GOT3 (cell line): ENCODE measurements at places on chromosomes 5 and 9.

GRCh38 chr9:96510258-96510657 lies 60.3 kb downstream of the HABP4 start:
- no peak for DNase-seq

DNA sequence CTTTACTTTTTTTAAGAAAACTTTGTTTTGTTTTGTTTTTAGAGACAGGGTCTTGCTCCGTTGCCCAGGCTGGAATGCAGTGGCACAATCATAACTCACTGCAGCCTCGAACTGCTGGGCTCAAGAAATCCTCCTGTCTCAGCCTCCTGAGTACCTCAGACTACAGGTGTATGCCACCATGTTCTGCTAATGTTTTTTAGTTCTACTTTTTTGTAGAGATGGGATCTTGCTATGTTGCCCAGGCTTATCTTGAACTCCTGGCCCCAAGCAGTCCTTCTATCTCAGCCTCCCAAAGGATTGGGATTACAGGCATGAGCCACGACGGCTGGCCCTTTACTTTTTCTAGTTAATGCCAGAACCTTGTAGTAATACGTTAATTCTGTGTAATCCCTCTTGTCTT lies 36.0 kb downstream of the IPO11 start:
- DNase-seq = no peak

DNA sequence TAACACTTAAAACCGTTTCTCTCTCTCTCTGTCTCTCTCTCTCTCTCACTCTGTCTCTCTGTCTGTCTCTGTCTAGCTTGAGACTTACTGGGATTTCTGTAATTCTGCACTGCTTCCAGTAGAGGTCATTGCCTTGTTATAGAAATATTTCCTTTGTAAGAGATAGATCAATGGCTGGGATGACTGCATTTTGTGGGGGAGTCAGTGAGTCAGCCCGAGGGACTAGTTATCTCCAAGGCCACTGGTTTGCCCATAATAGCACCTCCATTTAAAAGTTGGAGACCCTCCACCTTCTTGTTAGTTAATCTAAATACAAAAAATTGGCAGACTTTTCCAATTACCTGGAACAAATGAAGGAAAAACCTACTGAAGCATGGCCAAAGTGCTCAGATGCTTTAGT lies 547.2 kb downstream of the LRRC70 start:
- DNase-seq = no peak

DNA sequence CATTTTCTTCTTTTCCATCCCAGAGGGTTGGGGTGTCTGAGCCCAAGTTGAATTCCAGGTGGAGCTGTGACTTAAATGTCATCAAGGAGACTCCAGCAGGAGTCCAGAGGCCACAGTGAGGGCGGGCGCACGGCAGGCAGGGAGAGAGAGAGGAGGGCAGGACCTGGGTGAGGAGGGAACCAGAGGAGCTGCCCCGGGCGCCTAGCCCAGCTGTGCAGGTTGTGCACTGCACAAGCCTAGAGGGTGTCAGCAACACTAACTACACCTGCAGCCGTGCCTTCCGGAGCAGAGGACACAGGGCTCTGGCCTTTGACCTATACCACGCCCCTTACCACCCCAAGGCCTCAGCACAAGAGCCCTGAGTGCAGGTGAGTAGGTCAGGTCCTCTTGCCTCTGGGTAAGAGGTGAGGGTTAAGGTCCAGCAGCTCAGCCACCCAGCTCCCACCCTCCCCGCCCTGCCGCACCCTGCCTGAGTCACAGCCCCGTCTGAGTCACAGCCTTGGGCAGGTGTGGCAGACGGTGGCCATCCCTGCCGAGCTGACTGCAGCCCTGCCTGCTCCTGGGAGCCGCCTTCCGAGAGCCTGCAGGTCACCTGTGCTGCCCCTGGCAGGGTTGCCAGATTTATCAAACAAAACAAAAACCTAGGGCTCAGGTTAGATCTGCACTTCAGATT lies 6.4 kb upstream of the AGPAT2 start:
- DNase-seq = no peak

DNA sequence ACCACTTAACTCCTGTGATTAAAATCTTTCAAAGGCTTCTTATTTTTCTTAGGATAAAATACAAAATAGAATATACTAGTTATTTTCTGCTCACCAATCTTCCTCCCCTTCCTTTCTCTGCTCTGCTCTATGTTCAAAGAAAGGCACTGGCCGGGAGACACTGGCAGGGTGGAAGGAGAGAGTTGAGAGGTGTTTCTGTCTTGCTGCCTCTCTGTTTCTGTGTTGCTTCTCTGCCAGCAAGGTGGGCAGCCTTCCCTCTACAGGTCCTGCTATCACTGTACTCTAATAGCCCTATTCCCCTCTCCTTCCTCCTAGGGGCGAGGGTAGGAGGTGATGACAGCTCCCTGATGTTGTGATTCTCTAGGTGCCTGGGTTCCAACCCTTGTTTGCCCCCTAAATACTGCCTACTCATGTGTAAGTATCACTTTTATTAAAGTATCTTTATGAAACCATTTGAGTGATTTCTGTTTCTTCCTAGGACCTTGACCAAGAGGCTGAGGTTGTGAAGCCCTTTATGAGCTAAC lies 515.1 kb downstream of the TLE4 start:
- DNase-seq = no peak

GRCh38 chr9:27726244-27727081 lies 153.2 kb upstream of the C9orf72 start:
- no peak for DNase-seq

- no peak for DNase-seq
Measured at GRCh38 chr5:674630-675011, 18.5 kb downstream of the TPPP start.
